ENCODE measurements at places on chromosomes 7 and 10.

- no peak for DNase-seq
These were observed 101.8 kb upstream of the ELMO1 start for GRCh38 chr7:37550426-37550825.

DNA sequence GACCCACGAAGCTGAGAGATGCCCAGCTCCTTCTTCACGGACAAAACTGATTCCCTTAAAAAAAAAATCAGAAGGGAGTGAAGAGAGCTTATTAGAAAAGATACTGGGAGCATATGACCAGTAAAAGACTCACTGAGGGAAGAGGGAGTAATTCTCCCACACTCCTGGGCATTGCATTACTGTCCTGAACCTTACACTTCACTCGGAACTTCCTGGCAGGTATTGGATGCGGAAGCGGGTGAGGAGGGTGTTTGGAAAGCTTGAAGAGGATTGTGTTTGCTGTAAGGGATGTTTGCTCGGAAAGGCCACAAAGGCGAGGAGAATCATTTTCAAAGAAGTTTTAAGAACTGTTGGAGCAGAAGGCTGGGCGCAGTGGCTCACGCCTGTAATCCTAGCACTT lies 375 bp downstream of the HKDC1 start:
- DNase-seq = no peak

GRCh38 chr7:116218051-116218645 lies 7.8 kb downstream of the TES start:
- no peak for DNase-seq

GRCh38 chr10:126564326-126564888 lies 106.1 kb downstream of the C10orf90 start:
- DNase-seq = no peak

DNA sequence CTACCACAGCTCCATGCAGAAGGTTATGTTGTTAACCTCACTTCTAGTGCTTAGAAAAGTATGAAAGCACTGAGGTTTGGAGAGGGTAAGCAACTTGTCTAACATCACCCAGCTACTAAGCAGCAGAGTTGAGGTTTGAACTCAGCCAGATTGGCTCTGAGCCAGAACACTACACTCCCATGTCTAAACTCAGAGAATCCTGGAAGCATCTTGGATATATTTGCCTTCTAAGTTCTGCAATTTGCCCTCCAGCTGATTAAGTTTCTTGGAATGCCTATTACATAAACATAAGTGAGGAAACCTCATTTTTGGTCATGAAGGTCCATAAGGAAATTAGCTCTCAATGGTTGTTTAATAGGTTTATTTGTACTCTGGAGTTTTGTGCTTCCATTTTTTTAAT lies 78.1 kb upstream of the PHYHIPL start:
- DNase-seq = no peak

- no peak for DNase-seq
These were observed 150.1 kb upstream of the SHH start for GRCh38 chr7:155962191-155962967.

DNA sequence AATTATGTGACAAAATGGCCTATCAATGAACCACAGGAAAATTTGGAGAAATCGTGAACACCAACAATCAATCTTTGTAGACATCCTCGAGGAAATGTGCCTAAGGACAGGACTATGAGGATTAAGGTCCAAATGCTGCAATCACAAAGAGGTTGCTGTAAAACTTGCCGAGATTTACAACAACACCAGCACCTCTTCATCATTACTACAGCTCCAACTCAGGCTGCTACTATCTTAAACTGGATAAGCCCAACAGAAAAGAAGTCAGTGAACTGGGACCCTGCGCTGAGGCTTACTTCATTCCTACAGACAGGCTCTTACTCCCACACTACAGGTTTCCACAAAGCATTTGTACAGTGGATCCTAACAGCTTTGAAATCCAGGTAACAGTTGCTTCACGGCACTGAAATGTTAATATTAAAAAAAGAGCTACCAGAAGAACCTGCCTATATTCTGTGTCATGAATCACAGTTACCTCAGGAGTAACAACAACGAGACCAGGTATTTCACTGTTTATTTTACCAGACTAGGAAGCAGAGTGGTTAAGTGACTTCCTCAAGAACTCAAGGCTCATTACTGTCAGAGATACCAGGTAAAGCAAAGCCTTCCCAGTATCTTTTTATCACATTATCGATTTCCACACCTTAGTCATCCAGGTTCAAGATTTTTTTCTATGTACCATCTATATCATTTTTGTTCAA lies 23.9 kb downstream of the CACUL1 start:
- DNase-seq = no peak

- peak; percentile 41 for DNase-seq
These were observed at the start of gene ADAM8 for GRCh38 chr10:133276435-133277201. TSS of gene ADAM8 (minus strand) at chr10:133276868. CDS start at chr10:133276817, 51 bp downstream.

GRCh38 chr10:114110174-114110972 lies 63.6 kb downstream of the CCDC186 start:
- DNase-seq = no peak

- no peak for DNase-seq
These were observed 155.4 kb downstream of the POU6F2 start for GRCh38 chr7:39133088-39133487.

GRCh38 chr10:6185039-6185716 lies 17.6 kb upstream of the PFKFB3 start:
- DNase-seq = no peak

GRCh38 chr7:26200038-26200443 lies 505 bp downstream of the HNRNPA2B1 start:
- peak; percentile 62 for DNase-seq

DNA sequence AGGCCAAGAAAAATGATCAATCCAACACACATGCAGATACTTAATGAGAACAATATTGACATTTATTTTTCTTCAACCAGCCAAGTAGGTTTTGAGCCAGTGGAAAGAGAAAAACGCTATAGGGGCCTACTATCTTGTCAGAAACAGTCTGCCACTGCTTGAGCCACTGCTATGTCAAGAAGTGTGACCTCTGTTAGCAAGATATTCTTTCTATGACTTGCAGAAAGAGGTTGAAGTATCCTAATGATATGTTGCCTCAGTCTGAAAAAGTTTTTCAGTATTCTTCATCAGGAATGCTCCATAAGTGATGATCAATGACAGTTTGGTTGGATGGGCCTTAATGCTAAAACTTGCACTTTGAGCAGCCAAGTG lies 328.4 kb upstream of the KCND2 start:
- no peak for DNase-seq

- no peak for DNase-seq
These were observed 63.3 kb upstream of the AGBL3 start for GRCh38 chr7:134922720-134923704.

GRCh38 chr7:80764132-80764531 lies 125.7 kb downstream of the CD36 start:
- DNase-seq = no peak

- peak; percentile 29 for DNase-seq
These were observed 74.0 kb upstream of the CUX1 start for GRCh38 chr7:101743241-101743994.

DNA sequence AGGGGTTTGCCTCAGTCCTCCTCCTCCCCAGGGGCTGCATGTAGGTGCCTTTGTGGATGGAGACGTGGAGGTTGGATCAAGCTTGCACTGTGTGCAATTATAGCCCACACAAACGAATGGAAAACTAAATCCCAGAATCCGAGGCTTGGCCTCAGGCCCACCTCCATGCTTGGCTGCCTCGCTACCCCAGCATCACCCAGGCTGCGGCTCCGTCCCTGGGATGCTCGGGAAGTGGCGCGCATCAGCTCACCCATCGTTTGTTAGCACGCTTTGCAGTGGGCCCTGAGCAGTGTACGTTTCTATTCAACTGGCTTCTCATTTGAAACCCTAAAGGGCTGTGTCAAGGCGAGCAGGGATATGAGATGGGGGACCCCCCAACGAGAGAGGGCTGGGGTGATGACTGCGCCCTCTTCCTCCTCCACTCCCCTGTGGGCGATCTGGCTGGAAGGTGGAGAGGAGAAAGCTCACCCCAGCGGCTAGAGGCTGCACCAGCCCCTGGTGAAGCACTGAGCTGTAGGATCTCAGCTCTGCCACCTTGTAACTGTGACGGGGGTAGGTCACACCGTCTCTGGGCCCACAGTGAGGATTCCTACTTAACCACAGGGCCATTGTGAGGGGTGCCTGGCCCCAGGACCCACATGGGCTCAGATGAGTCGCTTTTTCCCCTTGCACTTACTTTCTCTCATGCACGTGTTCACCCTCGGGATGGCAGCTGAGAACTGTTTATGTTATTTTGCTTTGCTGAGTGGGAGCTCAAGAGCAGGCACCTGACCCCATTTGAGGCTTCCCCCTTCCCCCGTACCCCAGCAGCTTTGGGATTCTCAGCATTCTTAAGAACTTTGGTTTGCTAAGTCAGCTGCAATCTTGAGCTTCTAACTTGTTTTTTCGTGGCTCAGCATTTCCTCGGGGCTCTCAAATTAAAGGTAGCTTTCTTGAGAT lies 12.7 kb upstream of the BTBD16 start:
- DNase-seq = no peak

- peak; percentile 52 for DNase-seq
These were observed 11.5 kb upstream of the OGA start for GRCh38 chr10:101829561-101830315.

DNA sequence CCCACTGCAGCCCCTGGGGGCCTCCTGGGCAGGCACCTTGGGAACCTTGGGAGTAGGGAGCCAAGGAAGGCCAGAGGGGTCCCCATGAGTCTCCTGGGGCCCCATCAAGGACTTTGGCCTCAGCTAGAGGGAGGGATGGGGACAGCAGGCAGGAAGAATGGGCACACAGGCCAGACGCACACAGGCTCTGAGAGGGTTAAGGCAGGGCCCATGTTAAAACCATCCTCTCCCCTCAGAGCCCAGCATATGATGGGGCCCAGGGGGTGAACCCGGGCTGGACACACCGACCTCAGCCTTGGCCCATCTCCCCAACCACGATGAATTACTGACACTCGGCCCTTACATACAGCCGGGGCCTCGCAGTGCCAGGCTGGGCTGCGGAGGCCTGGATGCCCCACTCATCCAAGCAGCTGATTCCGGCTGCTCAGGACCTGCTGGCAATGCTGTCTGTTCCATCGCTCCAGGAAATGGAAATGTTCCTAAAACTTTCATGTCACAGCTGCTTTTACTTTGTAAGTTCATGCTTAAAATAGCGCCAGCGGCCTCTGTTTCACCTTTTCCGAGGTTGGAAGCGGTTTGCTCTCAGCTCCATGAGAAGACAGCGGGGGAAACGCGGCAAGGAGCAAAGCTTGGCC lies 17.3 kb upstream of the INPP5A start:
- DNase-seq = no peak

GRCh38 chr7:38481401-38481800 lies 149.8 kb downstream of the AMPH start:
- DNase-seq = no peak

DNA sequence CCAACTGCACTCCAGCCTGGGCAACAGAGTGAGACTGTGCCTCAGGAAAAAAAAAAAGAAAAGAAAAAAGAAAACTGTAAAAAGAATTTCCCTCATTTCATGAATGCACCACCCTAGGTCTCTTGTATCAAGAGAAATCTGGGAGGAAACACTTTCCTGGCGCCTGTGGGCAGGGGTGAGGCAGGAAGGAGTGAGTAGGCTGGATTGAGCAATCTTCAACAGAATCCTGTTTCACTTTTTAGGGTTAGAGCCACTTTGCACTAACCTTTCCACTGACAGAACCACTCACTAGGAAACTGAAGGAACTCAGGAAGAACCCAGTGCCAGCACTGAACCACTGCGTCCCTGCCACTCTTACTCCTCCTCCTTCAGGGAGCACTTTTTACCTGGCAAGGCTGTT lies 282.1 kb downstream of the CCDC3 start:
- DNase-seq = no peak

- DNase-seq = no peak
These were observed 5.5 kb upstream of the LAMB4 start for GRCh38 chr7:108135446-108136190.

DNA sequence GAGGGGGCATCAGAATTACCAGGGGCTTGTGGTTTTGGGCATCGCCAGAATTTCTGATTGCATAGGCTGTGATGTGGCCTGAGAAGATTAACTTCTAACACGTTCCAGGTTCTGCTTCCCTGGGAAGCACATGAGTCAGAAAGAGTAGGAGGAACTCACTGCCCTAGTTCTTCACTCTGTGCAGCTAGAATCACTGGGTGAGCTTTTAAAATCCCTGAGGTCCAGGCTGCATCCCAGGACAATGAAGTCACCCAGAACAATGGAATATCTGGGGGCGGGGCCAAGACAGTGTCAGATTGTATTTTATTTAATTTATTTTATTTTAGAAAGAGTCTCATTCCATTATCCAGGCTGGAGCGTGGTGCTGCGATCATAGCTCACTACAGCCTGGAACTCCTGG lies 636.5 kb downstream of the CALN1 start:
- no peak for DNase-seq

DNA sequence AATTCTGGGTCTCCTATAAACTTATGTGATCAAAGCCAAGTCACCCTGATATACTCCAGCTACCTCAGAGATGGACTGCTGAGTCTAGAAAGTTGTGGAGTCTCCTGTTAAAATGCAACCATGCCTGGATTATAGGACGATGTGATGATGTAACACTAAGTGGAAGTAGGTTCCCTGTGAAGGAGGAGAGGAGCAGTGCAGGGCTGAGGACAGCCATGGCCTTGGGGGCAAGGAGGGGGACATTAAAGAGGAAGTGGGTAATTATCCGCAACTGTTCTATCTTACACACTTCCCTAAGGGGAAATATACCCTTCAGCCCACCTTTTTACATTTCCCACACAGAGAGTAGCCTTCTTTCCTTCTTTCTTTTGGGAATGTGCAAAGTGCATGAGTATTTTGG lies 63.8 kb downstream of the MTPN start:
- DNase-seq = no peak

- DNase-seq = no peak
These were observed 62.9 kb downstream of the PTTG1IP2 start for GRCh38 chr7:90532231-90532929.

GRCh38 chr7:99455874-99456273 lies 10.1 kb downstream of the ATP5MF start:
- DNase-seq = no peak

GRCh38 chr7:105269397-105269796 lies 119.3 kb downstream of the SRPK2 start:
- DNase-seq = no peak

GRCh38 chr10:13491747-13492360 lies 37.0 kb downstream of the BEND7 start:
- no peak for DNase-seq

- DNase-seq = no peak
These were observed 186.2 kb upstream of the MTPN start for GRCh38 chr7:136163340-136163801.

Data from stimulated activated CD4-positive, alpha-beta T cell treated with anti-CD3 and anti-CD28 coated beads, TNF-alpha, amount 100 ng/mL, for 4 hours (primary cell).